ENCODE measurements at places on chromosomes 7 and 10.

DNA sequence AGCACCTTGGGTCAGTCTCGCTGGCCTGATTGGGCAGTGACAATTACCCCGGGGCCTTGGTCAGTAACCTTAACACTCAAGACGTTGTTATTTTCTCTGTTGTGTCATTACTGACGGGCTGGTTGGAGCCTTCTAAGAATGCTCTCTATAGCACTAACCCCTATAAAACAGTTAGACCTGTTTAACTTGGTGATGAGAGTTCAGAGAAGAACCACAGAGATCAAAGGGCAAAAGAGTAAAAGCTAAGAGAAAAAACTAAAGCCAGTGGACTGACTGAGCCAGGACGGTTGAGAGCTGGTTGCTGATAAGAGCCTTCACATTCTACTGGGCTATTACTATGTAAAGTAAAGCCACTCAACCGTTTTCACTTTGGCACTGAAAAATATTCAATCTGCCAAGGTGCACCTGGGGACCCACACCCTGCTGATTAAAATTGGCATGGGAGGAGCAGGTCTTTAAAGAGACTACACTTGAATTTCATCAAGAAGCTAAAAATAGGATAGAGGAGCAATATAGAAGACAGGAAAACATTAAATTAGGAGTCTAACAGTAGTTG, 13.6 kb upstream of the ITGB1 start:
- DNase-seq: no peak

- DNase-seq: no peak
Measured at GRCh38 chr7:107960272-107960671, 42.7 kb downstream of the LAMB1 start.

GRCh38 chr10:122051609-122052385, 62.8 kb downstream of the TACC2 start:
- DNase-seq: no peak

DNA sequence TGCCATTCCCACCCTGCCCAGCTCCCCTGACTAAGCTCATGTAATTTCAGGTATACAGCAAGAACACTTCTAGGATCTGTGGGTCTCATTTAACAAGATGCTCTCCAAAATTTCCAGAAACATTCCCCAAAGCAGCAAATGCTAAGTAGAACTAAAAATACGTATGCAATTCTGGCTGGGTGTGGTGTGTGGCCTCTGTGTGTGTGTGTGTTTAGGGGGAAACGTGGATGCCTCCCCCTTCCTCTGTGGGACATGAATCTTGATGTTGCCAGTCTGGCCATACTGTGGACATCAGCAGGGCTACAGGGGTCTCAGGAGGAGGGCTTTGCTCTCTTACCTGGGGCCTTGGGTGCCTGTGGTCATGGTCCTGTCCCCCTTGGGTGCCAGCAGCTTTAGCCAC, 18.4 kb downstream of the EMX2 start:
- DNase-seq: no peak

DNA sequence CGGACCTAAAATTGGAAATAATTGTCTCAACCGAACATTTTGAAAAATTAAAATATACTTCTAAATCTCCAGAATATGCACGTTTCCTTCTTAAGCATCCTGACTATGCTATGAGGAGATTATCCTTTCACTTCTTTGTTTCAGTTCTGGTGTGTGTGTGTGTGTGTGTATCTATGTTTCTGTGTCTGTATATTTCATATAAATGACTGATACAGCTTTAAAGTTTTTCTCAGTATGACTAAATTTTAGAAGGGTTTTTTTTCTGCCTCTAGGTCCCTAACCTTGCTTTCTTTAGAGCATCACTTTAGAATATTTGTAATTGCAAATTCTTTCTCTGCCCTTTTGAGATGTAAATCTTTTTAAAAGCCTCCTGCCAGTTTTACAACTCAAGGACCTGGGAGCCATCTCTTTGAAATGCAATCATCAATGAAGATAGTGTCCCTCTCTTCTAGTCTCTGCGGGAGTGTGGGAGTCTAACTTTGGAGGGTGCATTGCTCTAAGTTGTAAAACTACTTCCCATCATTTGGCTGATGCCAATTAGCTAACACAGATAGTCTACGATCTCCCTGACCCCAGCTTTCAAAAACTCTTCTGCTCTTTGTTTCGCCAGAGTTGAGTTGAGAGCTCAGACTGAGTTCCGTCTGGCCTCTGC, 782.0 kb upstream of the ZWINT start:
- DNase-seq: no peak

- no peak for DNase-seq
Measured at GRCh38 chr7:134932707-134933370, 53.5 kb upstream of the AGBL3 start.

GRCh38 chr10:63066606-63067005, 66.5 kb upstream of the NRBF2 start:
- DNase-seq: no peak

DNA sequence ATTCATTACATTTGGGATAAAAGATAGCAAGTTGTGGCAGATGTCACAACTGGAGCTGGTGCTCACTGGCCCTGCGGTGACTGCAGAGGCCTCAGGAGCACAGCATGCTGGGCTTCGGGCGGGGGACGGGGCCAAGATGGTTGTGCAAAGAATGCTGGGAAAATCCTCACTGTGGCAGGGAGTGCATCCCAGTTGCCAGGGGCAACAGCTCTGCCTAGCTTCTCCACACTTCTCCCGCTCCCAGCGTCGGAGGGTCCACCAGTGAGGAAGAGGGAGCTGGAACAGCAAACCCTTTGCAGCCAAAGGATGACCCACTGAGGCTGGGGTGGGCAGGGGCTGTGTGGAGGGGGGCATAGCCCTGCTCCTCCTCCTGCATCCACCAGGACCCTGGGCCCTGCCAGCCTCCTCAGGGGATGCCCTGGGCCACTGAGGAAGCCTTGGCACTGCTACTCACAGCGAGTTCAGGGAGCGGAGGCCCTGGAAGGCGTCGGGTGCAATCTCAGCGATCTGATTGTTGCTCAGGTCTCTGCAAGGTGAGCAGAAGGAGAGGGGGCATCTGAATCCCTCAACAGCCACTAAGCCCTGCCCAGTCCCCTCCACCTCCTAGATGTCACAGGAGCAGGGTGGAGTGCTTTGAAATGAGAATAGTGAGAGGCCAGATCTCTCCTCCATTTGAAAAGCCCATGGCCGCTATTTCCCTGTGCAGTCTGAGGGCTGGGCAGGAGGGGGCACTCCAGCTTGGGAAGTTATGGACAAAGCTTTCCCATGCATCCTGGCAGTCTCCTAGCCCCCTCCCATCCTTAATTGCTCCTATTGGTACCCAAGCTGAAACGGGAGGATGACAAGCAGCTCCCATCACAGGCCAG, 126.5 kb downstream of the SLIT1 start:
- no peak for DNase-seq

DNA sequence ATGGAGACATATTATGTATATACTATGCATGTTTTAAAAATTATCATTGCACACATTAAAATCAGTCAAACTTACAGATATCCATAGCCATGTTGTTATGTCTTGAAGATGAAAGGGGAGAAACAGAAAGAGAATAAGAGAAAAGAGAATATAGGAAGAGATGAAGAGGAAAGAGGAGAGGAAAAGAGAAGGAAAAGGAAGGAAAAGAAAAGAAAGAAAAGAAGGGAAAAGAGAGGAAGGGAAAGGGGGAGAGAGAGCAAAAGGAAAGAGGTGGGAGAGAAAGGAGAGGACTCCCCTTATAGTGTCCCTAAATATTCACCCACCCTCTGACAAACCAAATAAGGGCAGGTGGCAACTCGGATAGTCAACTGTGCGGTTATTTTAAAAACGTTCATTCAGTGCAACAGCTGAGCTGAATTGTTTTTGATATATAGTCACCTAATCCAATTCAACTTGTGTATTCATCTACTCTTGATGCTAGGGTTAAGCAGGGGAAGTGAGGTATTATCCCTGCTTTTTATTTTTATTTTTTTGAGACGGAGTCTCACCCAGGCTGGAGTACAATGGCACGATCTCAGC, 14.6 kb downstream of the SVIL start:
- no peak for DNase-seq

DNA sequence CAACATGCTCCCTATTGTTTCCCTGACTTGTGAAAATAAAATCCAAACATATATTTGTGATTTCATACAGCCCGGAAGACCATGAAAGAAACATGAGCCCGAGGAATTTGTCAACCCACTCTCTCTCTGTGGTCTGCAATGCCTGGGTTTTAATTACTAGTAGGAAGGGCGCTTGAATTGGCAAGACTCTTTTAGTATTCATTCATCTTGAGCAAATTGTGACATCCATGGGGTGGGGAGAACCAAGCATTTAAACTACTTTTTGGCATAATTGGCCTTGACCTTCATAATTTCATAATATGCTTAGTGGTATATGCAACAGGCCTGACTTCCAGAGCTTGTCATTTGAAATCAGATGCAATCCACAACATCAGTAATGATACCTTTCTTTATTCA, 142.4 kb upstream of the BMPER start:
- DNase-seq: no peak

GRCh38 chr7:63899691-63900393, 98.8 kb upstream of the ZNF722 start:
- peak; percentile 92 for DNase-seq

Data from activated effector memory CD4-positive, alpha-beta T cell treated with anti-CD3 and anti-CD28 coated beads, Interleukin-2, amount 50 U/mL, for 16 hours (primary cell).